Femur (tissue), 1 donor: ENCODE measurements at places on chromosomes 2 and 18.

- DNase-seq = no peak
These were observed 77.5 kb downstream of the NDUFA10 start for GRCh38 chr2:239947729-239948045.

- no peak for DNase-seq
These were observed 250.3 kb upstream of the EPHA4 start for GRCh38 chr2:221822416-221822815.

- DNase-seq = peak; percentile 84
These were observed 2.9 kb downstream of the CYP26B1 start for GRCh38 chr2:72144632-72145288.

DNA sequence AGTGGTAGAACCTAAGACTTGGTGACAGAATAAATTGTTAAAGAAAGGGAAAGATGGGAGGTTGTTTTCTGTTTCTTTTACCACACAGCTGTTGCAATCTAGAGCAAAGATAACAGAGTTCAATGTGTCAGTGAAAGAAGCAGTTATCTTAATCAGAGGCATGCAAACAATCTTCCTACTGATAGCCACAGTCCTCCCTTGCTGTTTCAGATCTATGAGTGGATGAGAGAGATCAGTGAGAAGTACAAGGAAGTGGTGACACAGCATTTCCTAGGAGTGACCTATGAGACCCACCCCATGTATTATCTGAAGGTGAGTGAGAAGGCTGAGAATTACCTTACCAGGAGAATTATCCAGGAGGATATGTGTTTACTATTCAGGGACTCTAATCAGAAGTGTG is 15.9 kb downstream of the CPO start:
- no peak for DNase-seq

DNA sequence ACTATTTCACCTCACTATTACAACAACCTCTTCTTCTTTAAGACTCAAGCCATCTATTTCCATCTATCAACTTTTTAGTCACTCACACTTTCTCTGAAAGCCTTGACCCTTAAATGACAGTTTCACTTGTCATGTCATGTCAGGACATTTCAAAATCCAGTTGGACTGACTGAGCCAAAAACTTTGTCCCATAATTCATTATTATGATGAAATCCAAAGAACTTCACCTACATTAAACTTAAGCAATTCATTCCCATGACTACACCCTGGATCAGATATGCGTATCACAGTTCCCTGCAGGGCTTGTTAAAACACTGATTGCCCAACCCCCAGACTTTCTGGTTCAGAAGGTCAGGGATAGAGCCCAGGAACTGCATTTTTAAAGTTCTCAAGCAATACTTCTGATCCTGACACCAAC is 26.5 kb downstream of the LDAH start:
- DNase-seq = no peak

- no peak for DNase-seq
These were observed 109.7 kb downstream of the CD8B2 start for GRCh38 chr2:106596844-106597243.

DNA sequence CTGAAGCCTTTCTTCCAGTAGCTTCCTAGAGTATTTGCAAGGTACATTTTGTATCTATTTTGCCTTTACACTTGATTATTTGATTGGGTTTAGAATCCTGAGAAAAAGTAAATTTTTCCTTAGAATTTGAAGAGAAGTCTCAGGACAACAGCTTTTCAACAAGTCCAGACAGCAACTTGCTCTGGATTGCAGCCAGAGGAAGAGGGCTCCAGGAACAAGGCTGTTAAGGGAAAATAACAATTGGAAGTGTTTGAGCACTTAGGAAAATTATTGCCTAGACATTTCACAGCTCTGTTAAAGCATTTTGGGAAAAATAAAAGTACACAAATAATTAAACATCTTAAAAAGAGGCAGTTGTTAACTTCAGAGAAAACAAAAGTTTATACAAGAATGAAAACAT is 58.3 kb upstream of the RAPGEF4 start:
- no peak for DNase-seq

- DNase-seq = no peak
These were observed 116.6 kb downstream of the HDAC4 start for GRCh38 chr2:239283961-239284795.

DNA sequence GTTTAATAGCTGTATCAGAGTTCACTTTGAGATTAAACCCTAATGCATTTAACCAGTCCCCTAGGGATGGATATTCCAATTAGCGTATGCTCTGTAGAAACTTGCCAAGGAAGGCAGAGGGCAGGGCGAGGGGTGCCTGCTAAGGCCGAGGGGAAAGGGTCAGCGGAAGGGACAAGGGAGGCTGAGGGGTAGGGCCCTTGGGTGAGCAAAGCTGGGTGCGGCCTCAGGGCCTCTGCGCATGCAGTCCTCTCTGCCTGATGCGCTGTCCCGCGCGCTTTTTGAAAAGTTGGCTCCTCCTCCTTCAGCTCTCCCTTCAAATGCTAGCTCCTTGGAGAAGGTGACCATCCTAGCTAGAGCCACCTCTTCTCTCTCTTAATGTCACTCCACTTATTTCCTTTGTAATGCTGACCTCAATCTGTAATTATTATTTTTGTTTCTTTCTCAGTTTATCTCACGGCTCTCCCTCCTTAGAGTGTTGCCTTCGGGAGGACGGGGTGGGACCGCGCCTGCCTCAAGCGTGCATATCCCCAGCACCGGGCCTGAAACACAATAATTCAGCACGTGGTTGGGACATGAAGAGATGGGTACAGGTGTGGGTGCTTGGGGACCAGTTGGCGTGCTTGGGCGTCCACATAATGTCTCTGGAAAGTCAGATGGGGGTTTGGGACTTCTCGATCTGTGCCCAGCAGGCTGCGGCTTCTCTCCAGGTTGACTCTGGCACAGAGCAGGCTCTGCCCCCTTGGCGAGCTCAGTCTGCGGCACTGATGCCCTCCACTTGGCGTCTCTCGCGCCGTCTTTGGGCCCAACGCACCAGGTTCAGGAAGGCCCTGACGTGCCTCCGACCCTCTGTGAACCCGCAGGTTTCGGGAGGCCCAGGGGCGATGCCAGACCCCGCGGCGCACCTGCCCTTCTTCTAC is 10.0 kb downstream of the ZAP70 start:
- DNase-seq = no peak

- DNase-seq = no peak
These were observed 405 bp downstream of the CASP10 start for GRCh38 chr2:201183365-201183727.

GRCh38 chr2:229761663-229762062 is 47.3 kb upstream of the DNER start:
- DNase-seq = no peak

- no peak for DNase-seq
These were observed 3.0 kb downstream of the POU3F3 start for GRCh38 chr2:104856973-104857261.

DNA sequence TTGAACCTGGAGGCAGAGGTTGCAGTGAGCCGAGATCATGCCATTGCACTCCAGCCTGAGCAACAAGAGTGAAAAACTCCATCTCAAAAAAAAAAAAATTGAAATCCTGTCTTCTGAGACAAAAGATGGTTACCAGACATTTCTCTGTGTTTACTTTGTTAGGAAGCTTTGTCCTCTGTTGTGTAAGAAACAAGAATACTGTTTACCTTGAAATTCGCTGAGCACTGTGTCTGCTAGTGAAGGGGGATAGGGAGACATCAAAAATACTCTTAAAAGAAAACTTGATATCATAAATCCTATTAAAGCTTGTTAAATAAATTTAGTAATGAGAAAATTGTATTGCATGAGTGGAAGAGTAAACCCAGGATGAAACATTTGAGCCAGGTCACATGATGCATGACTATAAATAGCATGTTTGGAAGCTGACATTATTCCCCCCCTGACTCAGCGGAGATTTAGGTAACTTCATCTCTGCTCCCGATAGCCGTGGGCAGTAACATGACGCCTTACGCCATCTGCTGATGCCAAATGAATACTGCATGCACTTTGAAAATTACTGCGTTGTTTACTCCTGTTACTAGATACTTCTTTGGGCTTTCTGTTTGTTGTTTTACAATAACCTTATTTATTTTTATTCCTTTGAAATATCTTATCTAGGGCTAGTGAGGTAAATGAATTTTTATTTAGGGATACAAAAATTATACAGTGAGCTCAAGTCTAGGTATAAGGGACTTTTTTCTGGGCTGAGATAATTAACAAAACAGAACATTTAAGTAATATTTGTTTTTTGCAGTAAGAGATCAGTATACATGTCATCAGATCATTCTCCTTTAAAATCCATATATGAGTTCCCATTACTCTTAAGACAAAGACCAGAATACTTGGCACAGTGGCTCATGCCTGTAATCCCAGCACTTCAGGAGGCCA is 134.9 kb downstream of the MAP3K20 start:
- DNase-seq = peak; percentile 81

DNA sequence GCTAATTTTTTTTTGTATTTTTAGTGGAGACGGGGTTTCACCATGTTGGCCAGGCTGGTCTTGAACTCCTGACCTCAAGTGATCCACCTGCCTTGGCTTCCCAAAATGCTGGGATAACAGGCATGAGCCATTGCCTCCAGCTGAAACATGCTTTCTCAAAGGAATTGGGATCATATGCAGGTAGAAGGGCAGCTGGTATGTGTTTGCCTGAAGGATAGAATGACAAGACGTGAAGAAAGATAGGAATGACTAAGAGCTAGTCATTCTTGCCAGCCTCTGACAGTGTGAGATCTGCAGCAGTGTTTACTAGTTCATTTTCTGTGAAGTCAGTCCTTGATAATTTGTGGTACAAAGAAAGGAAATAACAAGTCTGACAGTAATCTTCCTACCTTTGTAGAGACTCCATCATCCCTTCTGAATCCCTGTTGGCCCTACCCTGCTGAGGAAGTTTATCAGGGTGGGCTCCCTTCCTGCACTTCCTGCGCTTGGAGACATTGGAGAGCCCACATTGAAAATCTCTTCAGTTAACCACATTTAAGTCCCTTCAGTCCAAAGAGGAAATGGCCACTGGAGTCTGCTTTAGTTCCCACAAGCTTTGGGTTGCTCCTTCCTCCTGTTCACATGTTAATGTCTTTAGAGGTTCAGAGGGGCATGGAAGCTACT is 14.7 kb downstream of the CFLAR start:
- DNase-seq = no peak

- DNase-seq = no peak
These were observed 77.8 kb downstream of the CHRNA1 start for GRCh38 chr2:174686430-174686829.

GRCh38 chr2:64234150-64234549 is 89.9 kb upstream of the PELI1 start:
- no peak for DNase-seq

- peak; percentile 66 for DNase-seq
These were observed 49.1 kb upstream of the SLC14A2 start for GRCh38 chr18:45566025-45566740.

- DNase-seq = peak; percentile 53
These were observed 819 bp downstream of the ANKRD44 start for GRCh38 chr2:197309691-197310231.

GRCh38 chr2:237546040-237546875 is 20.1 kb upstream of the PRLH start:
- no peak for DNase-seq

DNA sequence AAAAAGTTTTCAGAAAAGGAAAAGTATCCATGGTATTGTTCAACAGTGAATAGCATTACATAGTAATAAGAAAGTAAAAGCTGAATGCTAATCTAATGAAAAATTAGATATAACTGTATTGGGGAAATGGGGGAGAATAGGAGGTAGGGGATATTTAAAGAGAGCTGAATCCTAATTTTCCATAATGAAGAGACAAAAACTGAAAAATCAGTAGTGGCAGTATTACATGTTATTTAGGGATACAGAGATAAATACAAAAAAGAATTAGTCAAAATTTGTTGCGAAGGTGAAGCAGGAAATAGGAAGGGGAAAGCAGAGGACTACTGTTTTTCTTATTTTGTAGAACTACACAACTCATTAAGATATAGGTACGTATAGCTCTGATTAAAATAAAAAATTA is 9.1 kb downstream of the TANK start:
- DNase-seq = no peak

DNA sequence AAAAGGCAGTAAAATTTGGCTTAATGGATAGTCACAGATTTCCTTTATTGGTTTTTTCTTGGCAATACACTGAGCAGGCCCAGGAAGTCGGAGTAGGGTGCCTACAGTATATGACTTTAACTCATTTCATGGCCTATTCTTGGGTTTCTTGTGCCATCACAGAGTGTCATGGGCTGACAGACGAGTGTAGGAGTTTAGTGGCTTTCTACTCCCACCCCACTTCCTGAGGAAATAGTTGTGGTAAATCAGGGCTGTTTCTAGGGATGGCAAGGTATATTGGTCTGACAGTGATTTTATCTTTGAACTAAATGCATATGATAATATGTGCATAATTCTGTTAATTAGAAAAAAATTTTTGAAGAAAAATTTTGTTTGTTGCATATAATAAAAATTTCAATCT is 100.1 kb downstream of the PLCL1 start:
- no peak for DNase-seq

DNA sequence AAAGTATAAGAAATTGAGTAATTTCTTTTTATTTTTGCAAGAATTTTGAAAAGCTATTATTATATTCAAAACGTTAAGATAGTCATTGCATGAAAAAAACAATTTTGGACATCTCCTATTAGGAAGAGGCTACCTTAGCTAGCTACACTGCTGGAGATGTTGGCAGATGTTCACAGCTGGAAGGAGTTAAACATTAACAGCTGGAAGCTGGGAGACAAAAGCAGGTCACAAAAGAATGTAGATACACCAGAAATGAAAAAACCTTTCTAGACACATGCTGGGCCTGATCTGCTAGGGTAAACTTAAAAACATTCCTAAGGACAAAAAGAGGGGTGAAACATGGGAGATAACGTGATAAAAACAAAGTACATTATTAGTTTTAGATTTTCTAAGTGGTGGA is 84.4 kb downstream of the SESTD1 start:
- no peak for DNase-seq

- DNase-seq = no peak
These were observed 242.6 kb upstream of the KCNJ3 start for GRCh38 chr2:154455866-154456265.

DNA sequence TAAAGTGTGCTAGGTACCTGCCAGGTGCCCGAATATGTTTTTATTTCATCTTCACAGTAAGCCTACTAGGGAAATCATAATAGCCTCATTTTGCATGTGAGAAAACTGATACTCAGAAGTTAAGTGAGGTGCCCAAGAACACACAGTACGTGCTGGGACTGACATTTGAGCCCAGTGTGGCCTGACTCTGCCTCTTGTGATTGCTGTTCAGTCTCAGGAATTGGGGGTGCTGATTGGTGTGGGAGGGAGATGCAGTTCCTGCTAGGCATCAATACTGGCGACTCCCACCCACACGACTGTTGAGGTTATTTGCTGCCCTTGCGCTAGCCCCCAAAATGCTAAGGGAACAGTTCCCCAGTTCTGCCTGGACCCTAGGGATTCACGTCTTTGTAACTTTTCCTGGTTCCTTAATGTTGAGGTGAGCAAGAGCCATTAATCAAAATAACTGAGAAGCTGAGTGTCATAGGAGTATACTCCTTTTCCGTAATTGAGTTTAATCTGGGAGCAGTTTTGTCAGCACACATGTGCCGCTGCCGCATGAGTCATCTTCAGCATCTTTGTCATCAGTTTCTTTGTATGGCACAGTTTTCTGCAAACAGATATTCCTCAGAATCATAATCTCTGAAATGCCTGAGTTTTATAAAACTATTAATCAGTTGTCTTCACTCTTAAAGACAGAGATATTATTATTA is 120.7 kb downstream of the NCK2 start:
- no peak for DNase-seq
